ENCODE measurements at places on chromosomes 4 and X.
A peak's percentile ranks its signal among the peaks of the same experiment; 100 is the strongest.

GRCh38 chr4:63898961-63899360 is 510.3 kb downstream of the TECRL start:
- no peak for DNase-seq

DNA sequence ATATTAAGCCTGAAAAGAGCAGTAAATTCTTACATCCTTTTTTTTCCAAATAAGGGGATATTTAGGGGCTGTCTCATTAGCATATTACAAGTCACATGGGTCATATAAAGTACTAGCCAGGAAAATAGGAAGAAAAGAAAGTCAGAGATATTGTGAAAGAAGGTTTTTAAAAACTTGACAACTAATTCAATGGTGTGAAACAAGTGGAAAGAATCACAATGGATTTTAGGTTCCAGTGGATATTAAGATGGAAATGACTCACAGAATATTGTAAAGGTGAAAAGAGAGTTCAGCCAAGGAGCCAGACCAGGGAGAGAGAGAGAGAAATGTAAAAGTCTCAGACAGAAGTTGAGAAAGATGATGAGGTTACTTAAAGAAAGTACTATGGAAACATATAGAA is 297.2 kb downstream of the IQCM start:
- DNase-seq = no peak

GRCh38 chr4:161813889-161814288 is 349.9 kb downstream of the FSTL5 start:
- DNase-seq = no peak

GRCh38 chrX:13790206-13791131 is 26.4 kb downstream of the GPM6B start:
- DNase-seq = no peak

DNA sequence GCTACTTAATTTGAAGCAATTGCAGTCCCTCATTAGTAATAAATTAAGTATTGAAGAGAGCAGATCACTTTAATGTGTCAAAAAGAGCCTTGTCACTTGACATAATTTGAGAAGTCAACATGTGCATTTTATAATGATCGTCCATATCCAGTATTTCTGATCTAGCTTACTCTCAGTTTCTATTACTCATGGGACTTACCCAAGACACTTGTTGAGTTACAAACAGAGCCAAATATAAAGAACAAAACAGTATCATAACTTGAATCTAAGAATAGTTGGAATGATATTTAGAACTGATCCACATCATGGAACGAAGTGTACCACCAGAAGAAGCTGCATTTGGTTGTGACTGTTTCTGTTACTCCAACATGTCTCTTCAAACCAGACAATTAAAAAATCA is 54.7 kb downstream of the SLITRK4 start:
- DNase-seq = no peak

GRCh38 chr4:135277068-135277979 is 1075.7 kb upstream of the PABPC4L start:
- DNase-seq = no peak

DNA sequence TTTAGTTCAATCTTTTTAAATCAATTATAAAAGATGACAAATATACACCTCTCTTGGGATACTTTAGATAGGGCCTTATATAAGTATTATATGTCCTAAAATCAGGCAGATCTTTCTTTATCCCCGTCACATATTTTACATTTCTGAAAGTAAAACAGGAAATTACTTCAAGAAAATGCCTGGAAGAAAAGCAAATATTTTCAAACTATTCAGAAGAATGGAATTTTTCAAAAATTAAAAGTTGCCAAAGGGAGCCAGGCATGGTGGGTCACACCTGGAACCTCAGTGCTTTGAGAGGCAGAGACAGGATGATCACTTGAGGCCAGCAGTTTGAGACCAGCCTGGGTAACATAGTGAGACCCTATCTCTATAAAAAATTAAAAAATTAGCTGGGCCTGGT is 34.4 kb downstream of the MGARP start:
- DNase-seq = no peak

DNA sequence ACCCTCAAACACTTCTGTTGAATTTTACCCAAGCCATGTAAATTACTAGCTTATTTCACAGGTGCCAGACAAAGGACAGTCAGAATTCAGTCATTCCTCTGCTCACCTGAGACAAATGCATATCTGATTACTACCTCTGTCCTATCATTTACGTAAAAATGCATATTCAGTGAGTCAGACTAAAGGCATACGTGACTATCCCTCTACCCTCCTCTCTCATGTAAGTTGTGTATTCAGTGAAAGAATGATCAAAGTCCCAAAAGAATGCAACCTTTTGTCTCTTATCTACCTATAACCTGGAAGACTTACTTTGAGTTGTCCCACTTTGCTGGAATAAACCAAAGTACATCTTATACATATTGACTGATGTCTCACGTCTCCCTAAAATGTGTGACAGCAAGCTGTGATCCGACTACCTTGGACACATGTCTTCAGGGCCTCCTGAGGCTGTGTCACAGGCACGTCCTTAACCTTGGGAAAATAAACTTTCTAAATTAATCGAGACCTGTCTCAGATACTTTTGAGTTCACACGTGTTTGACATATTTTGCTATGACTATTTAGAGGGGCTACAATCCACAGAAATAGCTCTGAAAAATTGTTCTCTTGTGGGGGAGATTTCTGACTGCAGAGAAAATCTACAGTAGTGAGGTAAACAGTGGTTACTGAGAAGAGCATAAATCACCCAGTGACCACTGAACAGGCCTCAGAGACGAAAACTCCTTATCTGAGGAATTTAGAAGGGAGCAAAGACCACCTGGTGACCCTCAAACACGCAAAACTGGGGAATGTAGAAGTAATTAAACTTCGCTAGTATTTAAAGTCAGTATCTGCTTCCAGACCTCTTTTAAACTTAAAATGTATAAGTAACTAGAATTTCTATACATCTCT is 1575.8 kb downstream of the STIM2 start:
- no peak for DNase-seq

- DNase-seq = peak; percentile 22
Observed at GRCh38 chr4:54971474-54971950, 153.9 kb downstream of the KDR start.

GRCh38 chr4:82799006-82799881 is 648 bp upstream of the SCD5 start:
- no peak for DNase-seq

- no peak for DNase-seq
Observed at GRCh38 chr4:176256921-176257320, 12.1 kb downstream of the ASB5 start.

GRCh38 chr4:74364652-74365491 is at the start of gene EREG:
Gene EREG (plus strand): TSS chr4:74365145. CDS start chr4:74365309, 164 bp downstream.
- DNase-seq = no peak

- DNase-seq = no peak
Observed at GRCh38 chr4:63799166-63799565, 610.1 kb downstream of the TECRL start.

DNA sequence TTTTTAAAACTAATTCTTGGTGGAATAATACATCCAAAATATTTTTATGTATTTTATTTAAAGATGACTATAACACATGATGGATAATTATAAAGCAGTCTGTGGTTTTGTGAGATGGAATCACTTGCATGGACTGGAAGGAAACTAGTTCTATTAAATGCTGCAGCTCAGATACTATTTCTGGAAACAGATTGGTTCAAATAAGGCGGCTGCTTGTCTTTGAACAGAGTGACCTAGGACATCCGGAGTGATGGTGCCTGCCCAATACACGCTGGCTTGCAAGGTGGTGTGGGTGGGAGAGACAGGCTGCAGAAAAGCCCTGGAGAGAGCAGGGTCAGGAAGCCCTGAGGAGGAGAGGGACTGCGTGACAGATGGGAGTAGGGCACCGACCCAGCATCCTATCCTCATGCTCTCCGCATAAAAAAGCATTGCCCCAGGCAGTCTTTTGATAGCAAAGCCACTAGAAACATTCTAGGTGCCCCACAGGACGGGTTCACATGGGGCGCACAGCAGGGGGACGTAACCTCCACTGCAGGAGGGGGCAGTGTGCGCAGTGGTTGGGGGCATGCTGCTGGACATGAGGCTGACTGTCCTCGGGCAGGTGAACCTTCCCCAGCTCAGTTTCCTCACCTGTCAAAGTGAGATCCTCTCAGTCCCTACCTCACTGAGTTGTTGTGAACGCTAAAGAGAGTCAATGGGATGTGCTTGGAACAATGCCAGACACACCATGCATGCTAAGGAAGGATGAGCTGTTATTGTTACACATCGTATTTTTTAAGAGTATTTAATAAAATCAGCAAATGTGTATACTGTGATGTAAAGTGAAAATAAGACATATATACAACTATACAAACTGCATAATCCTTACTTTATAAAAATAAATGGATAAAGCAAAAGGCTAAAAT is 71.3 kb downstream of the EVC2 start:
- DNase-seq = no peak

DNA sequence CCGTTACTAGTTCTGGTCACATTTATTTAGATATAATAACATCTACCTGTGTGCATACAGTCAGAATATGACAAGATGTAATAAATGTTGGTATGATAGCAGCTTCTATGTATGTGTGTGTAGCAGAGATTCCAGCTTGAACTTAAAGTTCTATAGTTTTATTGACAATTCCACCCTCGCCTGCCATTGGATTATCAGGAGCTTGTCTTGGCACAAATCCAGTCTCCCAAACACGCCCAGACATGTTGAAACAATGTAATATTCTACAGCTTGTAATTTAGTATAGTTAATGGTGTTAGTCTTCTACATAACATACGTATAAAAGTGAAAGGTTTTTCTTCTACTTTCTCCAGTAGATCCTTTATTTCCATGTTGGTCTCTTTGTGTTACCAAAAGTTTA is 44.4 kb downstream of the BBS12 start:
- no peak for DNase-seq

GRCh38 chr4:119138046-119138445 is 2.4 kb downstream of the MYOZ2 start:
- no peak for DNase-seq

- no peak for DNase-seq
Observed at GRCh38 chr4:164695650-164696049, 58.3 kb upstream of the SMIM31 start.

GRCh38 chr4:45062935-45063545 is 336.7 kb upstream of the GNPDA2 start:
- DNase-seq = no peak

DNA sequence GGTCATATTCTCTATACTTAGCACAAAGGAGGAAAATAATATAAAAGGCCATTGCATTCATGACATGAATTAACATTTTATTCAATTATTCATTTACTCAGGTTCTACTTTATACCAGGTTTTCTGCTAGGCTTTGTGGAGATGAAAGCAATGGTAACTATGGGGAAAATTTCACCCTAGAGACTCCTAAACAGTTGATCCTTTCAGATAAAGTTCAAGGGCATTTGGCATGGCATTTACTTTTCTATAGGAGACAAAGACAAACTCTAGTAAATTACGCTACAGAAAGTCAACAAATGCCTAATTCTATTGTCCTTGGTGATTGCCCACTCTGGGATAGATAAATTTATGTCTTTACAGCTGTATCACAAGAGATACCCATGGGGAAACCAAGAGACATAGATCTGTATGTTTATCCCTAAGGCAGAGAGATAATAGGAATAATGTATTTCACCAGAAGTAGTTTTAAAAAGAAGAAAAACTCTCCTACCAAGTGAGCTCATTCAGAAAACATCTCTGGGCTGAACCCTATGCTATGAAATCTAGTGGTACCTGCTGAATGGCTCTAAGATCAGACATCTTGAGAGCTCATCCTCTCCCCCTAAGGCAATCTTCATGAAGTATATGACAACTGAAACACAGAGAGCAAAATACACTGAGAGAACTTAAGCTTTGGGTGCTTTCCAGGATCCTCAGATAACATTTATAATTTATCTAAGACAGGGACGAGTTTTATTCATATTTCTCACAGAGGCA is 316.7 kb downstream of the ANTXR2 start:
- no peak for DNase-seq

- no peak for DNase-seq
Observed at GRCh38 chr4:879729-880077, 52.4 kb downstream of the GAK start.

DNA sequence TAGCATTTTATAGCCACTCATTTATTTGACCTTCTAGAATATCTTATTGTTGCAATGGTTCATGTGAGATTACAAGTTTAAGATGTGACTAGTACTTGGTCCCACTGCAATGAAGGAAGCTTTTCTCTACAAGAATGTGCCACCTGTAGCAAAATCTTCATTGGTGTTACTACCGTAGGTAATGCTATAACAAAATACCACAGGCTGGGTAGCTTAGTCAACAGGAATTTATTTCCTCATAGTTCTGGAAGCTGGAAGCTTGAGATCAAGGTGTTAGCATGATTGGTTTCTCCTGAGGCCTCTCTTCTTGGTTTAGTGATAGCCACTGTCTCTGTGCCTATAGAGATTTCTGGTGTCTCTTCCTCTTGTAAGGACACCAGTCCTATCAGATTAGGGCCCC is 441.0 kb downstream of the GPM6A start:
- DNase-seq = no peak

Measured in AG09319 (cell line).